Heart right ventricle (tissue), 16 donors: ENCODE measurements at places on chromosomes 11 and 22. TPM values are rescaled to one million over a fixed set of nuclear protein-coding genes. Genes with fewer than 3 reads are reported as not detected.

DNA sequence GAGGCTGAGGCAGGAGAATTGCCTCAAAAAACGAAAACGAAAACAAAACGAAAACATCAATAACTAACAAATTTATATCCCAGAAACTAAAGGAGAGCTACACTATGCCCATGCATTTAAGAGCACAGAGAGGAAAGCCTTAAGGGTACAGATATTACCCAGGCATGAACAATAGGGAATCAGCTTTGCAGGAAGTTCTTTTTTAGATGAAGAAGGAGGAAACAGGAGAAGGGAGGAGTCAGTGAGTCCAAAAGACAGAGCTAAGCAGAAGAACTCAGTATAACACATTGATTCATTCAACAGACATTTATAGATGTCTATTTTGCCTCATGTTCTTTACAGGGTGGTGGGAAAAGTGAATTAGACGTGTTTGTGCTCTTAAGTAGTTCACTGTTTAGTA is 8.3 kb downstream of the MRPL17 start:
- peaks cover 23% of the 10 kb centered on the region for H3K4me1 ChIP-seq
- DNase-seq = no peak
- H3K27ac ChIP-seq = peak overlapping the region; percentile 73
- no peak overlapping the region for H3K4me3 ChIP-seq
- no peaks in the 10 kb centered on the region for H3K36me3 ChIP-seq

DNA sequence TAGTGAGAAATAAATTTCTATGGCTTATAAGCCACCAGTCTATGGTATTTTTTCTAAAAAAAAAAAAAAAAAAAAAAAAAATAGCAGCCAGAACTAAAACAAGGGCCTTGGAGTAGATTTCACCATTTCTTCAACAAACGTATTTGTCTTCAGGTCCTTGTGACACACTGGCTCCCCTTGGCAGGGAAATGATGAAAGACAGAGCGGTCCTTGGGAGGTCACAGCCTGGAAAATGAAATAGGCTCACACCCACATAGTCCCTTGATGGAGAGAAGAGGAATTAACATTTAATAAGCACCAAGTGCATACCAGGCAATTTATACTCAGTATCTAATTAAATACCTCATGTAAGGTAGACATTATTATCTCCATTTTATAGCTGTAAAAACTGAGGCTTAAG is 25.7 kb upstream of the ACER3 start:
- no peak overlapping the region for H3K27ac ChIP-seq
- H3K27me3 ChIP-seq = no peaks in the 10 kb centered on the region
- no peak overlapping the region for H3K4me3 ChIP-seq
- no peaks in the 10 kb centered on the region for H3K36me3 ChIP-seq
- peaks cover 15% of the 10 kb centered on the region for H3K4me1 ChIP-seq

DNA sequence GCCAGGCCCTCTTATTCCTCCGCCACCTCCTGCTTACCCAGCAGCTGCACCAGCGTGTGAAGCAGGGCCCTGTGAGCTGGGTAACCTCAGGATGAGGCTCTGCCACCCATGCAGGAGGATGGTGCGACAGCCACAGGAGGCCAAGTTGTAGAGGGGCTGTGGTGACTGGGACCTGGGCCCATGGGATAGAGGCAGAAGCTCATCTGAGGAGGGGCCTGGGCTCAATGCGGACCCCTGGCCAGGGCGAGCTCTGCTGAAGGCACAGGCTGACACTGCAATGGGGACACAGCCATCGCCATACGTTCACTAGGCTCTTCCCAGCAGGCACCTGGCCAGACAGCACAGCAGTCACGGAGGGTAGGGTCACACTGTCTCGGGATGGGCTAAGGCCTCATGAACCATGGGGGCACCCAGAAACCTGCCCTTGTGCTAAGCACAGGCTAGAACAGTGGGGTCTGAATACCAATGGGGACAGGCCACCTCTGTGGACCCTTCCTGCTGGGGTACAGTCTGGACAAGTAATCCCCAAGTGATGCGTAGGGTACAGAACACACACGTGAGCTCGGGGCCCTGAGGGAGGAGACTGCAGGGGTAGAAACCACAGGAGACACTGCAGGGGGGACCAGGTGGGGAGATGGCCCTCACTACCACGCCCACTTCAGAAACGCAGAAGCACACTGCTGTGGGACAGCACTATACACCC is 35.3 kb downstream of the GNB1L start:
- H3K27me3 ChIP-seq = no peaks in the 10 kb centered on the region
- no peak for DNase-seq
- no peak overlapping the region for H3K4me3 ChIP-seq
- no peak overlapping the region for H3K27ac ChIP-seq
- H3K36me3 ChIP-seq = no peaks in the 10 kb centered on the region

GRCh38 chr11:78078218-78079167 is 1.2 kb downstream of the NDUFC2 start:
- DNase-seq = no peak
- peak overlapping the region; percentile 88 for H3K4me3 ChIP-seq

- H3K4me1 ChIP-seq = peaks cover 6% of the 10 kb centered on the region
- no peaks in the 10 kb centered on the region for H3K27me3 ChIP-seq
- H3K27ac ChIP-seq = no peak overlapping the region
- H3K36me3 ChIP-seq = peaks cover 37% of the 10 kb centered on the region
Observed at GRCh38 chr11:60168306-60168705, 14.6 kb downstream of the MS4A6A start.

- H3K27me3 ChIP-seq = no peaks in the 10 kb centered on the region
- peaks cover 14% of the 10 kb centered on the region for H3K36me3 ChIP-seq
- H3K4me3 ChIP-seq = peak overlapping the region; percentile 91
Observed at GRCh38 chr22:37843741-37844089, 419 bp downstream of the ANKRD54 start.

DNA sequence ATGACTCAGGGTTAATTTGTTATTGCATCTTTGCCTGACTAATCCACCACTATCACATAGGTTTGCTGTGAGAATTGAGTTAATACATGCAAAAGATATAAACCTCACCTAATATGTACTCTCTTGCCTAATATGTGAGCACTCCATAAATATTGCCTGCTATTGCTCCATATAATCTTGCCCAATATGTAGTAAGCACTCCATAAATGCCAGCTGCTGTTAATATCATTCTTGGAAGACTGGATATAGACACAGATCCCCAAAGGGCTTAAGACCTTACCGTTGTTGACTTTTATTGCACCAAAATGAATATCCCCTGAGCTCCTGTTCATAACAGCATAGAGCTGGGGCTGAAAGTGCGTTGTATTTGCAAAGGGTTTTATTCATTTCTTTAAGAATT is 27.0 kb upstream of the LRRC55 start:
- H3K27me3 ChIP-seq = no peaks in the 10 kb centered on the region
- H3K4me3 ChIP-seq = no peak overlapping the region
- peaks cover 4% of the 10 kb centered on the region for H3K4me1 ChIP-seq
- H3K36me3 ChIP-seq = no peaks in the 10 kb centered on the region
- DNase-seq = no peak

Gene TST
- total RNA-seq = 41.2 TPM

DNA sequence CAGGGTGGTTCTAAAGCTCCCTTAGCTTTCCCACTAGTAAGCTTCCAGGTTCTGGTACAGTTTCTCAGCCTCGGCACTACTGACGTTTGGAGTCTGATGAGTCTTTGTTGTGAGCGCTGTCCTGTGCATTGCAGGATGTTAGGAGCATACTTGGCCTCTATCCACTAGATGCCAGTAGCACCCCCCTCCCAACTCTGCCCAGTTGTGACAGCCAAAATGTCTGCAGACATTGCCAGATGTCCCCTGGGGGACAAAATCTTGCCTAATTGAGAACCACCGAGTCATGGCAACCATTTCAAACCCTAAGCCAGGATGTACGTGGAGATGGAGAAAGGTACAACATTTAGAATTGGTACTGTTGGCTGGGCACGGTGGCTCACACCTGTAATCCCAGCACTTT is 68.7 kb downstream of the PTPRJ start:
- no peaks in the 10 kb centered on the region for H3K4me1 ChIP-seq
- H3K36me3 ChIP-seq = no peaks in the 10 kb centered on the region
- no peaks in the 10 kb centered on the region for H3K27me3 ChIP-seq
- no peak for DNase-seq

GRCh38 chr11:36122671-36123070 is 166.6 kb downstream of the COMMD9 start:
- H3K4me1 ChIP-seq = no peaks in the 10 kb centered on the region
- H3K4me3 ChIP-seq = no peak overlapping the region
- no peak overlapping the region for H3K27ac ChIP-seq
- H3K36me3 ChIP-seq = no peaks in the 10 kb centered on the region

Gene ACCSL
- total RNA-seq = not detected

Gene PARVA
- 66.0 TPM for total RNA-seq

DNA sequence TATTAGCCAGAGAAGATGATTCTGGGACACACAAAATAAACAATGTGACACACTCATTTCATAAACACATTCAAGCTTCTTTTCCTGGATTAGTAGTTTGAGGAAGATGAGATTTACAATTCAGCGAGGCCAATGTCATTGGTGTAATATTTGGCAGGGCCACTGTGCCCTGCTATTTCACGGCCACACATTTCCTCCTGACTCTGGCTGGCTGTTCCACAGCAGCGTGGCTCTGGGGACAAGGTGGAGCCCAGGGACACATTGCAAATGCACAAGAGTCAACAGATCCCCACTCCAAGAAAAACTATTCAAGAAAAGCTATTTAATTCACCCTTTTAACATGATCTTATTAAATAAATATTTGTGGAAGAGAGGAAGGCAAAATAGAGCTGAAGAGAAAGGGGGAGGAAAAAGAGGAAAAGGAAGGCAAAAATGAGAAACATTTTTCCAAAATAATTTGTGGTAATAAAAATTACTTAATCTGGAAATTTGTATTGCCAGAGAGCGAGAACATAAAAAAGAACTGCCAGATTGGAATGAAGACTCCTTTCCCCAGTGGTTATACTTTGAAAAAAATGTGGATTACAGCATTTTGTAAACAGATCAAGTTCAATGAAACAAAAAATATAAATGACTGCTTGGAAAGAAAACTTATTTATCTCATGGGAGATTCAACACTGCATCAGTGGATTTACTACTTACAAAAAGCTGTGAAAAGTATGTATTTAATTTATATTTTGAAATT is 27.1 kb downstream of the NXPE2 start:
- no peaks in the 10 kb centered on the region for H3K27me3 ChIP-seq
- no peak overlapping the region for H3K4me3 ChIP-seq
- no peak overlapping the region for H3K27ac ChIP-seq
- DNase-seq = peak; percentile 12

DNA sequence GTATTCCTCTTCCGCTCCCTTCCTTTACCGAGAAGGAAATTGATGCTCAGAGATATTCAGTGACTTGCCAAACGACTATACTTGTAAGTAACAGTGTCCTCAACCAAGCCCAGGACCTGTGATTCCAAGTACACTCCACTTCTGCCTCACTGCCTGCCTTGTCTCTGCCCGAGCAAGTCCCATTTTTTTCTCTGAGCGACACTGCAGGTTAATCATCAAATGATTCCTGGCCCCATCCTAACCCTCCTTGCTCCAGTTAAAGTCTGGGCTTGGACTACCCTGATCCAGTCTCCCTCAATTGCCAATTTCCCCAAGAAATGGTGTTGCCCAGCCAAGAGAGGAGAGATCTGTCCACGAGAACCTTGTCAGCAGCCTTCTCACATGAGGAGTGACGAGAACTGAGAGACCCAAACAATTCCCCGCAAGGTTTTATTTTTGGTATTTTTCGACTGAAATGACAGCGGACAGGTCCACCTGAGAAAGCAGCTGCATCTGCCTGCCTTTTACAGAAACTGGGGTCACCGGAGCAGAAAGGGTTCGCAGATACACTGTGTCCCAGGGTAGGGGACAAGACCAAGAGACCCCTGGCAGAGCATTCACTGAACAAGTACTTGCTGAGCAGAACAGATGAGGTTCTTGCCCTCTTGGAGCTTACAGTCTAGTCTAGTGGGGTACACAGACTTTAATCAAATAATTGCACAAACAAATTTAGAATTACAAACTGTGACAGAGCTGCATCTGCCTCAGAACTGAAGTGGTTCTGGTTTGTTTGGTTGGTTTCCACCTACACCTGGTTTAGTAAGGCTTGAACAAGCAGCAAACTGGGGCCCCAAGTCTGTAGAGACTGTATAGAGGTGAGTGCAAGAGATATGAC is 11.4 kb downstream of the POU2AF1 start:
- no peaks in the 10 kb centered on the region for H3K4me1 ChIP-seq
- H3K4me3 ChIP-seq = no peak overlapping the region
- no peaks in the 10 kb centered on the region for H3K36me3 ChIP-seq
- no peaks in the 10 kb centered on the region for H3K27me3 ChIP-seq
- no peak overlapping the region for H3K27ac ChIP-seq

GRCh38 chr11:134443246-134443645 is 31.2 kb upstream of the B3GAT1 start:
- DNase-seq = no peak
- H3K4me3 ChIP-seq = no peak overlapping the region
- H3K36me3 ChIP-seq = no peaks in the 10 kb centered on the region
- no peaks in the 10 kb centered on the region for H3K4me1 ChIP-seq
- no peak overlapping the region for H3K27ac ChIP-seq

GRCh38 chr11:69001243-69002081 is 11.6 kb downstream of the MRGPRF start:
- H3K4me1 ChIP-seq = peaks cover 10% of the 10 kb centered on the region
- H3K36me3 ChIP-seq = no peaks in the 10 kb centered on the region
- H3K27me3 ChIP-seq = peaks cover 3% of the 10 kb centered on the region

DNA sequence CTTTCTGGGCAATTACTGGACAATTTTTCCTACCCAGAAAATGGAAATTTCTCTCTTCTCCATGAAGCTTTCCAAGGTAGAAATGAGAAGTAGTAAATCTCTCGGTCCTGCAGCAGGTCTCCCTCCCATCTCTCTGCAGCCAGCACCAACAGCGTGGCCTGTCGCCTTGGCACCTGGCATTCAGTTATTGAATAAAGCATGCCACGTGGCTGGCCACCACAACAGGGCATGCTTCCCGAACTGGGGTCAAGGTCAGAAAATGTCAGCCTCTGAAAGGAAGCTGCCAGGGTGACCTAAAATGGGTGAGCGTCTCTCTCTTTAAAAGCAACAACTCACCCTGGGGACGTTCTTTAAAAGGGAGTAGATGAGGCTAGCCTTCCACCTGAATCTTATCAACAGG is 14.0 kb downstream of the CACNG2 start:
- H3K4me3 ChIP-seq = no peak overlapping the region
- DNase-seq = no peak
- peaks cover 76% of the 10 kb centered on the region for H3K27me3 ChIP-seq
- H3K36me3 ChIP-seq = no peaks in the 10 kb centered on the region
- no peaks in the 10 kb centered on the region for H3K4me1 ChIP-seq

DNA sequence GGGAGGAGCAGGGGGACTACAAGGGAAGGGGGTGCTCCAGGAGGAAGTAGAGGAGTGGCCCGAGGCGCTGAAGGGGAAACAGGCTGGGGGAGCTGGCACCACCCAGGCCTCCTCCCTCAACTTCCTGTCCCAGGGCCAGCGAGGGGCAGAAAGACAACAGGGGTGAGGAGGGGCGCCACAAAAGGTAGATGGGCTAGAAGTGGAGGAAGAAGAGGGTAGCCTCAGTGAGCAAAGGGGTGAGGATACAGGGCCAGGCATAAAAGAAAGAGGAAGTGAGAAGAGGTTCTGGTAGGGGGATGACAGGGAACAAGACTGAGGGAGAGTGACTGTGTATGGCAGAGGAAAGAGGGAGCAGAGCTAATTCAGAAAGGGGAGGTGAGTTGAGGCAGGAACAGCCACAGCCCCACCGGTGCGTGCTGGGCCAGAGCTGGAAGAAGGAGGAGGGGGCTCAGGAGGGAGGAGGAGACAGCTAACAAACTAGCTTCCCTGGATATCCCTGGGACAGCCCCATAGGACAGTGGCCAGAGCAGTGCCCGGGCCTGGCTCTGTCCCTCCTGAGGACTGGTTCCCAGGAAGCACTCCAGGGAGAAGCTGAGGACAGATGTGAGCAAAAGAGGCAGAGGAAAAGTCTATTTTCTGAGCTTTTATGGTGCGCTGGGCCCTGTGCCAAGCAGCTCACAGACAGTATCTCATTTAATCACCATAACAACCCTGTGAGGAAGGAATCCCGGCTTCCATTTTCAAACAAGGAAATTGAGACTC is 8.5 kb downstream of the DCHS1 start:
- peak; percentile 51 for DNase-seq
- H3K27ac ChIP-seq = peak overlapping the region; percentile 64
- H3K4me3 ChIP-seq = no peak overlapping the region
- peaks cover 7% of the 10 kb centered on the region for H3K4me1 ChIP-seq
- H3K36me3 ChIP-seq = no peaks in the 10 kb centered on the region
